ENCODE measurements at places on chromosomes 2 and 18. TPM values are rescaled to one million over a fixed set of nuclear protein-coding genes. Genes with fewer than 3 reads are reported as not detected.

- H3K36me3 ChIP-seq: no peaks in the 10 kb centered on the region
- H3K27ac ChIP-seq: no peak overlapping the region
- no peaks in the 10 kb centered on the region for H3K27me3 ChIP-seq
- H3K4me1 ChIP-seq: peaks cover 23% of the 10 kb centered on the region
- peak; percentile 88 for DNase-seq
- H3K4me3 ChIP-seq: no peak overlapping the region
Observed at GRCh38 chr2:71882949-71883472, 264.7 kb downstream of the CYP26B1 start.

DNA sequence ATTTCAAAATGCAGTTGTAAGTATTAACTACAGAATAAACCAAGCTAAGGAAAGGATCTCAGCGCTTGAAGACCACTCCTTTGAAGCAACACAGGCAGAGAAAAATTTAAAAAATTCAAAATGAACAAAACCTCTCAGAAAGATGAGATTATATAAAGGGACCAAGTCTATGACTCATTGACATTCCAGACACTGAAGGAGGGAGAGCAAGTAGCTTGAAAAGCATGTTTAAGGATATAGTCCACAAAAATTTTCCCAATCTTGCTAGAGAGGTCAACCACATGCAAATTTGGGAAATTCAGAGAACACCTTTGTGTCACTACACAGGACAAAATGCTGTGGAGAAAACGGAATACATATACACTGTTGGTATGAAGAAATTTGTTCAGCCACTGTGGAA lies 112.6 kb upstream of the MC4R start:
- no peaks in the 10 kb centered on the region for H3K4me1 ChIP-seq
- no peak overlapping the region for H3K27ac ChIP-seq
- H3K27me3 ChIP-seq: no peaks in the 10 kb centered on the region
- H3K36me3 ChIP-seq: no peaks in the 10 kb centered on the region
- no peak for DNase-seq

GRCh38 chr2:120631724-120632123 lies 103.9 kb upstream of the GLI2 start:
- H3K36me3 ChIP-seq: no peaks in the 10 kb centered on the region
- no peaks in the 10 kb centered on the region for H3K27me3 ChIP-seq
- H3K4me1 ChIP-seq: no peaks in the 10 kb centered on the region
- no peak overlapping the region for H3K27ac ChIP-seq
- no peak overlapping the region for H3K4me3 ChIP-seq

- H3K27ac ChIP-seq: no peak overlapping the region
- no peak overlapping the region for H3K4me3 ChIP-seq
- H3K27me3 ChIP-seq: no peaks in the 10 kb centered on the region
- peaks cover 53% of the 10 kb centered on the region for H3K4me1 ChIP-seq
- H3K36me3 ChIP-seq: no peaks in the 10 kb centered on the region
- DNase-seq: no peak
Observed at GRCh38 chr2:39432701-39433100, 4.4 kb downstream of the MAP4K3 start.

DNA sequence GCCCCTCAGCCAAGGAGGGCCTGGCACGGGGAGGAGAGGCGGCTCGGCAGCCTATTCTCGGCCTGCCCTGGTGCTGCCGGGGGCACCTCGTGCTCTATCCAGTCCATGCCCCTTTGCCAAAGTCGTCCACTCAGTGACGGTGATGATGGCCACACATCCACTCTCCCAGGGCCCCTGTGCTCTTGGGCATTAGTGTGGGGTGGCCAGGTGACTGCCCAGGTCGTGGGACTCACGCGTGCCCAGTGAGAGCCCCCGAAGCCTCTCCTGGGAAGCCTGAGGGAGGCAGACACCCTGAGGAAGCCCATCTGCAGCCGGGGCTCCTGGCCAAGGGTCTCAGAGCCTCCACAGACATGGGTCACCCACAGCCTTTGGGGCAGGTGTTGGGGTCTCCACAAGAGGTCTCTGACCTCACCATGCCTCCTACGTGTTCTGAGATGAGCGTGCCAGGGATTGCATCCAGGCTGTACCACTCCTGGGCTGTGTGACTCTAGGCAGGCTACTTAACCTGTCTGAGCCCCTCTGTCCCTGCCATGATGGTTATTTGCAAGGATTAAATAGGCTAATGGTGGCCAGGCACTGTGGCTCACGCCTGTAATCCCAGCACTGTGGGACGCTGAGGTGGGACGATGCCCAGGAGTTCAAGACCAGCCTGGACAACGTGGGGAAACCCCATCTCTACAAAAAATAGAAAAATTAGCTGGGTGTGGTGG lies 12.9 kb downstream of the RAMP1 start:
- H3K4me1 ChIP-seq: peaks cover 45% of the 10 kb centered on the region
- H3K36me3 ChIP-seq: no peaks in the 10 kb centered on the region
- H3K27me3 ChIP-seq: no peaks in the 10 kb centered on the region
- no peak for DNase-seq

The CCDC178 gene
- total RNA-seq: 10.8 TPM

The IL36A gene
- total RNA-seq: 2.7 TPM

The HTR2B gene
- total RNA-seq: 0.49 TPM

The IFIH1 gene
- total RNA-seq: 12.3 TPM

The CHST10 gene
- 5.6 TPM for total RNA-seq
